ENCODE measurements at places on chromosomes 5 and 9.

DNA sequence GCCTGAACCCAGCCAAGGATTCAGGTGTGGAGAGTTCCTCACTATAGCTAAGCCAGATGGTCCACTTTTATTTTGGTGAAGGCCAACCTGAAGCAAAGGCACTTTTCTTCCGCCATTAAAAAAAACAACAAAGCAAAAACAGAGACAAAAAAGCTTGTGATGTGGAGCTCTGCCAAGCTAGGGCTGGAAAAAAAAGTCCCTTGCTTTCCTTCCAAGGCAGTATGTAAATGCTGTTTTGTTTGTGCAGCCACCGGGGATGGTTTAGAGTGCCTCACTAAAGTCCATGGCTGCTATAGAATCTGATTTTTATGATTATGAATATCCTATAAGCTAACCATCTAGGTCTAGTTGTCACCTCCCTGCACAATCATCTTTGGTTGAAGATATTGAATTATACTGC is 14.9 kb downstream of the MEGF10 start:
- no peak for DNase-seq

DNA sequence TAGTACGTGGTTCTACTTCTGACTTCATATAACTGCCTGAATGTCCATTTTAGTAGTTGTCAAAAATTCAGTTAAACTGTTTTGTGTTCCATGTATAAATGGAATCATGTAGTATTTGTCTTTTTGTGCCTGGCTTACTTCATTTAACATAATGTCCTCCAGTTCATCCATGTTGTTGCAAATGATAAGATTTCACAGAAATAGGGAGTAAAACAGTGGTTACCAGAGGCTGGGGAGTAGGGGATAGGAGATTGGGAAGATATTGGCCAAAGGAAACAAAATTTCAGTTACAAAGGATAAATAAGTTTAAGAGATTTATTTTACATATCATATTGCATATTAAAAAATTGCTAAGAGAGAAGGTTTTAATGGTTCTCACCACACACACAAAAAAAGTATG is 425.0 kb upstream of the MEF2C start:
- DNase-seq, result no peak

- no peak for DNase-seq
Observed at GRCh38 chr5:1804001-1804690, 2.9 kb downstream of the NDUFS6 start.

DNA sequence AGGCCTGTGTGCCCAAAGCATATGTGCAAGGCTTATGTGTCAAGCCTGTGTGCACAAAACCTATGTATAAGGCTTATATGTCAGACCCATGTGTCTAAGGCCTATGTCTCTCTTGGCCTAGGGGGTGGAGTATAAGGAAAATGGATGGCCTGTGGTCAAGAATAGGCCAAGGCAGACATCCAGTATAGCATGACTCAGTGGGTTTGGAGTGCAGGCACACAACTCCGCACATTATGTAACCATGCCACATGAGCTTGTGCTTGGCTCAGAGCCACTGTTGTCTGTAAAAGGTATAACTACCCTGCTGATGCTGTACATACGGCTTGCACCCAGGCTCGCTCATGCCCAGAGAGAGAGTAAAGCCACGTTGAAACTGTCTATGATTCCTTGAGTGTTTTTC is 626.4 kb upstream of the NUDT12 start:
- no peak for DNase-seq

DNA sequence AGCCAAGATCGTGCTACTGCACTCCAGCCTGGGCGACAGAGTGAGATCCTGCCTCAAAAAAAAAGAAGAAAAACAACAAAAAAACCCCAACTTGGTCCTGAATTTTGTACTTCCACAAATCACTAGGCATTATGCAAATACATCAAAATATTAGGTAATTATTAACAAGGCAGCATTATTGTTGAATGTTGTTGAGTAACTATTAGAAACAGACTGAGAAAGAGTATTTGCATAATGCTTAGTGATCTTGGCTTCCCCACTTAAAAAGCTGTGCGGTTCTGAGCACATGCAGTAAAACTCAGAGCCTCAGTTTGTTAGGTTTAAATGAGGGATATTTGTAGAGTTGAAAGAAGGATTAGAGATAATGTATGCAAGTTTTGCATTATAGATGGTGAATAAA is 64.2 kb downstream of the SCAMP1 start:
- DNase-seq, result no peak

DNA sequence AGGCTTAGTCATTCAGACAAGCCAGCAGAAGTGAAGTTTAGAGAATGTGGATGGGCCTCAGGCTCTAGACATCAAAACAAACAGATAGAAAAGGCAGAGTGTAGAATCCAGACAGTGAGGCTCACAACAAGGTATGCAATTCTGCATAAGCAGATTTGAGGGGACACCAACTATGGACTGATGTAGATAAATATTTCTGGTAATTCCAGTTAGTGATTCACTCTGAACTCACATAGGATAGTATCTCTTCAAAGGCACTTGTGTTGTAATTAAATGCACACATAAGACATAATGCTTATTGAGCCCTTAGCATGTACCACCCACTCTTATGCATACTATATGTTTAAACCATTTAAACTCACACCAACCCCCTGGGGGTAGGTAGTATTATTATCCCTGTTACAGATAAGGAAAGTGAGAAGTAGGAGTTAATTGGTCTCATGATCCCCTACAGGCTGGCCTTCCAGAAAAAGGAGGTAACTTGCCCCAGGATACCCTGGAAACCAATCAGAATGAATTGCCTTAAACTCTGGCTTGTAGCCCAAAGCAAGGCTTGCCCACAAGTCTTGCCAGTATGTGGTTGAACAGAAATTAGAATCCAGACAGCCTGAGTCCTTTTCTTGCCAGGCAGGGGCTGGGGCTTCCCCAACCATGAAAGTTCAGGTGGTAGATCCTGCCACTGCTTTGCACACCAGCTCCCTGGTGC is 39.5 kb upstream of the HSPB3 start:
- DNase-seq, result no peak

- DNase-seq, result no peak
Observed at GRCh38 chr5:168916266-168916665, 337.1 kb upstream of the PANK3 start.

- DNase-seq, result no peak
Observed at GRCh38 chr9:131097126-131097947, 1.0 kb downstream of the AIF1L start.

DNA sequence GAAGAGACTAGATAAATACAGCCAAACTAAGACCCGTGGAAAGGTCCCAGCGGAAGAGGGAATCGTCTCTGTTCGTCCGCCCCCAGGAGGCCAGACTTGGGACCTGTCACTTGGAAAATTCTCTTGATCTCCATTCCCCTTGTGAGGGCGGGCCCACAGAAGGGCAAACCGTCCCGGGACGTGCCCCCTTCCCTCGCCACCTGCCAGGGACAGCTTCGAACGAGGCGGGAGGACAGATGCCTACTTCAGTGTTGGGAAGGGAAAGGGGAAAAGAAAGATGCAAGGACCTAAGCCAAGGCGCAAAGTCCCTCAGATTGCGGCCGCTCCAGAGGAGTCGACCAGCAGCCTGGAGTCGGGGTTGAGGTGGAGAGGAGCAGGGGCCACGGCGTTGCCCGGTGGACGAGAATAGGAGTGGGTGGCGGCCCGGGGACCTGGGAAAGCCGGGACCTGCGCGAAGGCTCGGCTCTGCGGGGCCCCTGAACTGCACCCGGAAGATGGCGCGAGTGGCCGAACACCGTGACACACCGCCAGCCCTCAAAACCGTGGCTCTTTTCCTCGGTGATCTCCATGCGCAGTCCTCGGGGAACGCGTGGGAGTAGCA is 4.4 kb upstream of the EBF1 start:
- no peak for DNase-seq

DNA sequence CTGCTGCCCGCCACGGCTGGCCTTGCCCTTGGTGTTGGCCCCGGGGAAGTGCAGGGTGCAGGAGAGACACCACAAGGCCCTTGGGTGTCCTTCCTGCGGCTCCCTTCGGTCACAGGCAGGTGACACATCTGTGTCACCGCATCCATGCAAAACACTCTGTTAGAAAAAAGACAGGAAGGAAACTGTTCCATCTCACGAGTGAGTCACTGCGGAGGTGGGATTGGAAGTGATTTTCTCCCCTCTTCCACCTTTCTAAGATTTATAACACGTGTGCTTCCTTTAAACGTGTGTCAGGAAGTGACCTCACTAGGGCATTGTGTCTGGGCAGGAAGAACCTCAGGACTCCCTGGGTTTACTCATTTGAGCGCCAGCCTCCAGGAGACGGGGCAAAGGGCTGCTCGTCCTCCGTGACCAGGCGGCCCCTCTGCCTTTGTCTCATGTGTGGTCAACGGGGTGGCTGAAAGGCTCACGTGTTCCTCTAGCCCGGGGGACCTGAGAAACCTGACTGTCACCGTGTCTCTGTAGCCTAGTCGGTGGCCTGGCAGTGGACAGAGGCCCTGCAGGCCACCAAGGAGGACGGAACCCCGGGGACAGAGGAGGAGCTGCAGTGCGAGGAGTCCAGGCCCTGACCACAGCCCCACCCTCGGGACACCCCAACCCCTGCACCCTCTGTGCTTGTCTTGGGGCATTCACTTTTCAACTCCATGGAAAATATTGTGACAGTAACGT is 4.9 kb upstream of the LCN1 start:
- DNase-seq, result no peak

- DNase-seq, result no peak
Observed at GRCh38 chr9:74662674-74663073, 165.5 kb downstream of the RORB start.

DNA sequence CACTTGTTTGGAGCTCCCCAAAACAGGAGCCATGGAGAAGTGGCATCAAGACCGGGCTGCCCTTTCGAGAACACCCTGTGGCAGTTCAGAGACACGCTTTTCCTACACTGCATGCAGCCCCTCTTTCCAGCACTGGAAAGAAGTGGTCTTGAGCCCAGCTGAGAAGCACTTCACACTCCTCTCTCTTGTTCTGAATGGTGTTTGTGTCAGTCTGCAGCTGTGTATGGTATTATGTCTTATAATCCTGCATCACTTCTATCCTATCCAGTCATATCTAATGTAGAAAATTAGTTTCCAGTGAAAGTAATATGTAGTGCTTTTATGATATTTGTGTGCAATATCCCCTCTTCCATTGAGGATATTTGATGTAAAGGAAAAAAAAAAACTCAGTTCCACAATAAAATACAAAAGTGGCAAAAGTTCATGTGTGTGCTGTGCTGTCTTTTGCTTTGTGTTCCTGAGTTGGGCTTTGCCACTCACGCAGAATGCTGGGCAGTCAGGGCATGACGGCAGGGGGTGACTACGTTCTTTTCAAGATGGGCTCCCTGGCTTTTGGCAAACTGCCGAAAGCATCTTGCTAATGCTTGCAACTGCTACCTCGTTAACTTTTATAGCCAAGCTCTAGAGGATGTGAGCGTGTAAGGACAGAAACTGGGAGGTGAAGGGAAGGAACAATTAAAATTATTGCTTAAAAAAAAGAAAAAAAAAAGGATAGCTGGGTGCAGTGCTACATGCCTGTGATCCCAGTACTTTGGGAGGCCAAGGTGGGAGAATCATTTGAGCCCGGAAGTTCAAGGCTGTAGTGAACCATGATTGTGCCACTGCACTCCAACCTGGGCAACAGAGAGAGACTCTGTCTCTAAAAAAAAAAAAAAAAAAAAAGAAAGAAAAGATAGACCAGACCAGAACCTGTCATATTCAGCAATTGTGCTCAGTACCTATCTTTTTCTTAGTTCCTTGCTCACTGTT is 102.2 kb downstream of the MAP1B start:
- DNase-seq, result no peak

GRCh38 chr9:18819418-18819817 is 213.6 kb downstream of the SAXO1 start:
- no peak for DNase-seq

DNA sequence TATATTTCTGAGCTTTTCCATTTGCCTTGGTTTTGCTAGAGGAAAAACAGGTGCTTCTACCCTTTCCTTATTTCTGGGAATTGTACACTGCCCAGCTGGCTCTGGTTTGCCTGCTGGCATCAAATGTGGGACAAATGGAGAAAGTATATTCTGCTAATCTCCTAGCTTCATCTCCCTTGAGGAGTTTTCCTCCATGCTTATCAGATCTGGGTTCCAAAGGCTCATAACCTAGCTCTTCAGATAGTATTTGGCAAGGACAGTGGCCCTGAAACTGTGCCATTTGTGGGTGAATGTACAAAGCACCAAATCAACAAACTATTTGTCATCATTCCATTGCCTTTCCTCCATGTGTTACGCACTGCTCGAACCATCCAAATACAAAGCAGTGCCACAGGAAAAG is 16.2 kb downstream of the PRLR start:
- DNase-seq, result no peak

- DNase-seq, result peak; percentile 2
Observed at GRCh38 chr9:117487555-117488175, 72.8 kb upstream of the ASTN2 start.

- no peak for DNase-seq
Observed at GRCh38 chr9:85401998-85402397, 339.8 kb downstream of the AGTPBP1 start.

DNA sequence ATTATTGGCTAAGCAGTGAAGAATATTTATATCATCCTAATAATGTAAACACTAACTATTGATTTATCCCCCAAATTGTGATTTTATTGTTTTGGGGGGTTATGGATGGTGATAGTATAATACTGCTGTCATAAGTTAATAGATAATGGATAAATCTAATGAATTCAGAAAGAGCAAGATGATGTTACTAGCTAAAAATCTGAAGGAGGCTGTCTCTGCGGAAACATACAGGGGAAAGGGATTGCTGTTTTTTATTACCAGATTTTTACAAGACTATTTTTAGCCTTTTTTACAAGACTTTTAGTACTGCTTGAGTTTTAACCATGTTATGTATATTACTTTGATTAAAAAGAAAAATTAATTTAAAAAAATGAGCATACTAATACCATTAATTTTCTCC is 5.3 kb upstream of the ABL1 start:
- DNase-seq, result no peak

DNA sequence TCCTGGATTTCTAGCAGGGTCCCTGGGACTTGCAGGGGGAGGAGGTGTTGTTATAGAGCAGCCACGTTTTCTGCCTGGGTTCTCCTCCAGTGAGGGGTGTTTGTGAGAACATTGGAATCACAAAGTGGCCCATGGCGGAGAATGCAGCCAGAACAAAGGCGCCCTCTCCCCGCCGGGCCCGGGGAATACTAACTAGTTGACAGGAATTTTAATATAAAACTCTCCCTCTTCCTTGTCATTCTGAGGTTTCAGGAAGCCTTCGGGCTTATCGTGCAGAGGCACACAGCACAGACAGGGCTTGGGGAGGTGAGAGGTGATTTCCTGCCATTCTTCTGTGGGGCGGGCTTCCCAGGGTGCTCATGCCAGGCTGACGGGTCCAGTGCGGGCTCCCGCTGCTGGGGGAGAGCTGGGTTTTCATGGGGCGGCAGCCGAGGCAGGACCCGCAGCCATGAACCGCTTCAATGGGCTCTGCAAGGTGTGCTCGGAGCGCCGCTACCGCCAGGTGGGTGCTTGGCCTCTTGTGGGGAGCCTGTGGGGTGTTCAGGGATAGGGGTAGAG is 37.7 kb downstream of the RGS3 start:
- no peak for DNase-seq

DNA sequence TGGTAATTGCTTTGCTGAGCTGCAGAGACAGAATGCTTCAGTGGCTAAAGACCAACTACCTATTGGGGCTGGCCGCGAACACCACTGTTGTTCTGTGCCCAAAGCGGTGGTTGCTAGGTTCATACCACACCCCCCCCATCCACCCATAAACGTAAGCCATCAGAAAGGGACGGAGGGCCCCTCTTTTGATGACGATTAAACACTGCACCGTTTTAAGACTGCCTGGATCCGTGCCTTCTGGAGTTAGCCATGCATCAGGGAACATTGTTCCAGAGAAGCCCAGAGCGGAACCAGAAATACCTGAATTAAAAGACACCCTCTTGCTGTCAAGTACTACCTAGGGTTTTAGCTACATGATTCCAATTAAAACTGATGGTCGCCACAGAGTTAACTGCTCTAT is 369.1 kb upstream of the DAP start:
- DNase-seq, result no peak

Measured in stimulated activated CD4-positive, alpha-beta T cell treated with anti-CD3 and anti-CD28 coated beads, Interleukin-2, amount 100 ng/mL, for 4 hours (primary cell).